ENCODE measurements at places on chromosomes 5 and 9. TPM values are rescaled to one million over a fixed set of nuclear protein-coding genes. Genes with fewer than 3 reads are reported as not detected.

GRCh38 chr5:139462586-139463276 is at the start of gene ECSCR:
Gene ECSCR, minus strand, starts transcription at chr5:139462743. Its CDS starts 73 bp downstream, at chr5:139462670.
- DNase-seq: no peak

- DNase-seq: no peak
Observed at GRCh38 chr9:135081731-135082130, 5.7 kb upstream of the OLFM1 start.

DNA sequence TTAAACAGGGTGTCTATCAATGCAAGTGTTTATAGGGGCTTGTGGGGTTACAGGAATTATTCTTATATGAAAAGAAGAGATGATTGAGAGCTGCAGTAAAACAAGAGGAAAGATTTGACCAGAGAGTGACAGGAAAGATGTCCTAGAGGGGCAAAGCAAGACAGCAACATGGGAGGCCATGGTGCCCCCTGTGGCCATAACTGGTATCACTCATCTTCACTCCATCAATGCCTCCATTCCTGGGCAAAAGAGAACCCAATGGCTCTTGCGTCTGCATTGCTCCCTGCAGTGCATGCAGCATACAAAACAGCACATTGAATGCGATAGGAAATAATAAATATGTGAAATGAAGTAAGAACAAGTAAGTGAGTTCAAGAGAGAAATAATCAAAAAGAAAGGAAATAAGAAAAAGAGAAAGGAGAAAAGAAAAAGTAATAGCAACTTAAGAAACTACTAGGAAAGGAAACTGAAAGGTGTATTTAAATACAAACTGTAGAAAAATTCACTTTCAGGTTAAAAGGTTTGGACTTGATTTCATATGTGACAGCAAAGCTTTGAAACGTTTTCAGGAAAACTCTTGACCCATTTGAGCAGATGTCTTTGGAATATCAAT is 206.6 kb downstream of the SEMA5A start:
- DNase-seq: no peak

- DNase-seq: no peak
Observed at GRCh38 chr9:6184749-6185645, 30.6 kb upstream of the IL33 start.

Gene SLC23A1
- not detected for total RNA-seq

Data from HCT116 (cell line).